ENCODE measurements at places on chromosomes 5 and 9.
A peak's percentile ranks its signal among the peaks of the same experiment; 100 is the strongest.

DNA sequence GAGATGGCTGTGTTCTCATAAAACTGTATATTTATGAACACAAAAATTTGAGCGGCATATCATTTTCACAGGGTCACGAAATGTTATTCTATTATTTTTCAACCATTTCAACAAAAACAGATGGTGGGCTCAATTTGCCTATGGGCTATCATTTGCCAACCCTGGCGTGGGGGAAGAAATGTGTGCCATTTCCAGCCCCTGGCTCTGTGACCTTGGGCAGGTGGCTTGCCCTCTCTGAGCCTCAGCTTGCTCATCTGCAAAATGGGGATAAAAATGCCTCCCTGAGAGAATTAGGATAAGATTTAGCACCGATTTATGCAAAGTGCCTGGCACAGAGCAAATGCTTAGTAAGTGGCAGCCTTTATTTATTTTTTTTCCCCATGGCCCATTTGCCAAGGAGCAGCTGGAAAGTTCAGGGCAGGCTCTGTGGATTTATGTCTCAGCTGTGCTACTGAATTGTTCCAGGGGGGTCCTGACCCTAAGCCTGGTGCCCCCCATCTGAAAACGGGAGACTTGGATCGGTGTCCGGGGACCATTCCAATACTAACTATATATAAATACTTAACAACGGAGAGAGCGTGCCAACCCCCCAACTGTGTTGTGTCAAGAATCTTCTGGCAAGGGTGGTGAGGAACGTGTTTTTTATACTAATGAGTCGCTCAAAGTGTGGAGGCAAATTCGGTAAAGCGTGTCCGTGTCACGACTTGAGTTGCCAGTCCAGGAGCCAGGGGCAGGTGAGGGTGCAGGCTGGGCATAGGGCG is 34.5 kb downstream of the HRH2 start:
- no peak for DNase-seq

- DNase-seq = no peak
These were observed 236.1 kb downstream of the PAPPA start for GRCh38 chr9:116389541-116390302.

GRCh38 chr5:55480781-55481180 is 54.0 kb downstream of the PLPP1 start:
- DNase-seq = no peak

- no peak for DNase-seq
These were observed 1164.6 kb upstream of the CDH18 start for GRCh38 chr5:21152611-21153010.

DNA sequence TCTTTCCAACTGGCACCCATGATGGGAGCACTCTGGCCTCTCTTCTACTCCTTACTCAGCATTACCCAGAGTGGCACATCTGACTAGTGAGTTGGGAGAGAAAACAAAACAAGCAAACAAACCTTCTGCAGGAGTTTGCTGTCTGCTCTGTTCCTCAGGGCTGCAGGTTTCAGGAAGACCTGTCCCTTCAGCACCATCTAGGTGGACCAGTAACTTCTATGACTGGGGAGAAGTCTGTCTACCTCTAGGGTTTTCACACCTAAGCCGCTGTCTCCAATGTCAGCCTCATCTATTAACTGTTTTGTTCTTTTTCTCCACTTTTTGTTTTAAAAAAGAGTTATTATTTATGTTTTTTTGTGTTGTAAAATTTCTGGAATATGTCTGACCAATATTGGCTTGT is 58.7 kb downstream of the RAB3C start:
- no peak for DNase-seq

DNA sequence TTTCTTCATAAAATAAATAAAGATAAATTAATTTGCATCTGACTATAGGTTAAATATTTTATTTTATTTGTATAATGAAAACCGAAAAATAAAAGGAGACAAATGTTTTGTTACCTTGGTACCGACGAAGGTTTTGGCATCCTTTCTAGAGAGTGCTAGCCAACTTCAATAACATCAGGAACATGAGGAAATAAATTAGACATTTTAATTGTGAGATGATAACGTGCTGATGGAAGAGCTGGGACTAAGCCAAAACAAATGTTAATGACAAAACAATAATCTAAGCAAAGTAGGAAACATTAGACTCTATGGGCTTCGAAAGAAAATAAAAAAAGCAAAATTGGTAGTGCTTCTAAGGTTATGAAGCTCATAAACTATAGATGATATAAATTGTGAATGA is 201.0 kb downstream of the IRX2 start:
- no peak for DNase-seq

- DNase-seq = peak; percentile 22
These were observed 11.8 kb upstream of the COL5A1 start for GRCh38 chr9:134629586-134630392.

DNA sequence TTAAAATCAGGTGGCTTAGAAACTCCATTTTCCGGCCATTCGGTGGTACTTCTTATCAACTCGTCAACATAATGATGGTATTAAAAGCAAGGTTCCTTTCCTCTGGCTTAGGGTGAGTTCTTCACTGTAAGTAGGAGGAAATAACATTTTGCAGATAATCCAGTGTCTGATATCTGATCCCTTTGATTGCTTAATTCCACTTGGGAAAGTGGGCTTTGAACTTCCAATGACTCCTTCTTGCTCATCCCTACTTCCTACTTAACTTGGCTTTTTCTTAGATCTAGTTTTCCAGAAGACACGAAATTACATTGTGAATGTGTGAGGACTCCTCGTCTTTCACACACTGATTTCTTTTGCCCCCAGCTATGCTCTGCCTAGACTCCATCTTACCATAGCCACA is 31.5 kb downstream of the DDX31 start:
- DNase-seq = no peak

- no peak for DNase-seq
These were observed 12.3 kb upstream of the NNT start for GRCh38 chr5:43590700-43591099.

DNA sequence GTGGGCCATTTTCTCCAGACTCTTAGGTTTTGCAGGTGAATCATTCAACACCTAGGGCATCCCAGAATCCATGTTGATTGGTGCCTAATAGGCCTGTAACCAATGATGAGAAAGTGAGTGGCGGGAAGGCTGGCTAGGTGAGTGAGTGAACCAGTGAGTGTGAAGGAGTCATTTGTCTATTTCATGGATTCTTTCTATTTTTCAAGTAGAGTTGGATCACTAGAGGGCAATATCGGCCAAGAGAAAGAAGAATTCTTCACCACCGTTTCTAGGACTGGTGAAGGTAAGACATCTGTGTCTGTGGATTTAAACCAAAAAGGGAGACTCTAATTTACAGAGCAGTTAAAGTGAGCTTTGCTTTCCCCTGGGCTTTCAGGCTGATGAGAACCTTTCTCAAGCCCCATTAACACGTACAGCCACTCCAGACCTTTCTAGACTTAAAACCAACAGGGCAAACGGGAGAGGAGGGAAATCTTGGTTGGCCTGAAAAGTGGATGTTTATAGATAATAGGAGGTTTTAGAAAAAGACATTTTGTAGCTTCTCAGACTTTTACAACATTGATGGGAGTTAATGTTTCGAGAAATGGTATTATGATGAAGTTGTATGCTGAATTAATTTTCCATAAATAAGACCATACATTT is 114.3 kb upstream of the IL12B start:
- peak; percentile 56 for DNase-seq

DNA sequence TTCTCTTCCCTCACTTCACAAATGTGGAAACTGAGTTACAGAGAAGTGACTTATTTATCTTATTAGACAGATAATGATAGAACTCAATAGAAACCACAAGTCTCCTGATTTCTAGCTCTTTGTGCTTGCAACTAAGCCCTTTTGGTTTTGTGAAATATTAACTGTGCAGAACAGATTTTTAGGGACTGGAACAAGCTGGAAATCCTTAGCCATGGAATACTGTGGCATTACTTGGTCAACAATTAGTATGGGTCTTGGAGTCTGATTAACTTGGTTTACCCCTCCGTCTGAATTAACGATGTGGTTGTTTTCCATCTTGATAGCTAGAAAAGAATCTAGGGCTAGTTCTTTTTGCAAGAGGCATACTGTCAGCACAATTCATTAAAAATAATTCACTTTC is 584 bp upstream of the KLF9 start:
- no peak for DNase-seq

- no peak for DNase-seq
These were observed 117.4 kb upstream of the ELL2 start for GRCh38 chr5:96079075-96079474.

GRCh38 chr9:124553738-124554137 is 46.5 kb upstream of the NR5A1 start:
- DNase-seq = no peak

DNA sequence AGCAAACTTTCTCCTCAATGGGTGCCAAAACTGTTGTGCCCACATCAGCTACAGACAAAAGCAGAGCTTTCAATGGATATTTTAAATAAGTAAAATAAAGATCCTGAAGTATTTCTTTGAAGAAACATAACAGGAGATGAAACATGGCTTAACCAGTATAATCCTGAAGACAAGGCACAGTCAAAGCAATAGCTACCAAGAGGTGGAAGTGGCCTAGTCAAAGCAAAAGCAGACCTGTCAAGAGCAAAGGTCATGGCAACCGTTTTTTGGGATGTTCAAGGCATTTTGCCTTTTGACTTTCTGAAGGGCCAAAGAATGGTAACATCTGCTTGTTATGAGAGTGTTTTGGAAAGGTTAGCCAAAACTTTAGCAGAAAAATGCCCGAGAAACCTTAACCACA is 77.9 kb downstream of the ANXA1 start:
- DNase-seq = no peak

- DNase-seq = no peak
These were observed 3.1 kb downstream of the EDF1 start for GRCh38 chr9:136862849-136863622.

GRCh38 chr9:79003514-79003913 is 568.3 kb upstream of the TLE4 start:
- no peak for DNase-seq

DNA sequence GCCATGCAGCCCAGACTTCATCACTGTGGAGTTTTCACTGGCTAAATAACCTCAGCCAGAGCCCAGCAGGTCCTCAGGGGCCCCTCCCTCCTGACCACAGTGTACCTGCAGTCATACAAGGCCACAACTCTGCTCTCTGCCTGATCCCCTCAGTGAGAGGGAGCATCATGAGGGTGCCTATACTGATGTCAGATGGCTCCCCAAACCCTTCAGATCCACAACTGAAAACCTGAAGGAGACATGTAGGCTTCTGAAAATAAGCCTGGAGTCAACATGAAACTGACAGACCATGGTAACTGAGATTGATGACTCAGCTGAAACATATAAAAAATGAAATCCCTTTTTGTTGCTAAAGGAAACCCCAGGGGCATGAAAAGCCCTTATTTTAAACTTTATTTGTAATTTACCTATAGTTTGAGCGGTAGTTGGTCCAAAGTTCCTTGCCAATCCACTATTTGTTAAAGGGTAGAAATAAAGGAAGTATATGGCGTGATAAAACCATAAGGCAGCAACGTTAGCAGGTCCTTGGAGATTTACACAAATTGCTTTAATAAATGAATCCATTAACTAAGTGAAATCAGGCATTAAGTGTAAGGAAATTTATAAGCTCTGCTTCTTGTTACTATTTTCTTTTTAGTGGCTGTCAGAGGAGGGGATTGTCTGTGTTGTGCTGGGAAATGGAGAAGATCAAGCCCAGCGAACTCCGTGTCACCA is 68.3 kb downstream of the FGF1 start:
- DNase-seq = no peak

DNA sequence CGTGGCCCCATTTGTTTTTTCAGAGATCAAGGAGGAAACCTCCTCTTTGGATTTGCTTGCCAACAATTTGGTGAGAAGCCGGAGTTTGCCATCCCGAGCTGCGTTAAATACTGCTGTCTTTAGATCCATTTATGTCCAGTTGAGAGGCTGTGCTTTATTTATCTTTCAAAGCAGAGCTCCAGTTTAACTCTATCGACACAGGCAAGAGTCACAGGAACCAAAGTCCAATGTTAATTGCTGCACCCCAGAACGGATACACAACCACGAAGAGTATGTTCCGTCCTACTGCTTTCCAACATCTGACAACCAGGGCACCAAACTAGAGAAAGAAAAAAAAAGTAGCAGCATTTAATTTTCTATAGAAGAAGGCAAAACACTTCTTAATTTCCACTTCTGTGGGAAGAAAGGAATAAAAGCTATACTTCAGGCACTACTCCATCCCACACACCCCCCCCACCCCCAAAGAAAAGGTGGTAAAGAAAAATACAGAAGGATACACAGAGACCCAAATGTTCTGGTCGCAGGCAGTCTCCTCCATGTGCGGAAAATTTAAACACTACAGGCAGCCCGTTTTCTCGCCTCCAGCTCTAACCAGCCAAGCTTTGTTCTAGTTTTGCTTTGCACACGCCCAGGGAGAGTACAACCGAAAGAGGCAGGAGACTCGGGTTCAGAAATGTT is 1.1 kb downstream of the FEM1C start:
- DNase-seq = peak; percentile 33

GRCh38 chr9:15693701-15694100 is 140.9 kb downstream of the CCDC171 start:
- DNase-seq = no peak

- DNase-seq = no peak
These were observed 962 bp upstream of the TXN start for GRCh38 chr9:110257097-110257841.

DNA sequence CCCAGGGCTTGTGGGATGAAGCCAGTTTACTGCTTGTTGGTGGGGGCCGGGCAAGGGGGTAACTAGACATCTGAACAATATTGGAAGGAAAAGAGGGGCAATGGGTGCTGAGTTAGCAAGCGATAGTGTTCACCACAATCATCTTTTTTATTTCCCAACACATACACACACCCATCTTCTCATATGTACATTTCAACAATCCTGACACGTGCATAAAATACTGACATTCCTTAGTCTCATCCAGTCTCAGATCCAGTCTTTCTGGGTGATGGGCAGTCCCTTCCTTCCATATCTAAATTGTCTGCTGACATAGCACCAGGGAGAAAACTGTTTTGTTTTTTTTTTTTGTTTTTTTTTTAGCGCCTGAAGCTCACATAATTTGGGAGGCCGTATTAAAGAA is 333.6 kb upstream of the TRPC7 start:
- DNase-seq = no peak

GRCh38 chr9:21779397-21779796 is 23.0 kb upstream of the MTAP start:
- no peak for DNase-seq

- DNase-seq = peak; percentile 34
These were observed 145.7 kb upstream of the DAB2 start for GRCh38 chr5:39570403-39571027.

DNA sequence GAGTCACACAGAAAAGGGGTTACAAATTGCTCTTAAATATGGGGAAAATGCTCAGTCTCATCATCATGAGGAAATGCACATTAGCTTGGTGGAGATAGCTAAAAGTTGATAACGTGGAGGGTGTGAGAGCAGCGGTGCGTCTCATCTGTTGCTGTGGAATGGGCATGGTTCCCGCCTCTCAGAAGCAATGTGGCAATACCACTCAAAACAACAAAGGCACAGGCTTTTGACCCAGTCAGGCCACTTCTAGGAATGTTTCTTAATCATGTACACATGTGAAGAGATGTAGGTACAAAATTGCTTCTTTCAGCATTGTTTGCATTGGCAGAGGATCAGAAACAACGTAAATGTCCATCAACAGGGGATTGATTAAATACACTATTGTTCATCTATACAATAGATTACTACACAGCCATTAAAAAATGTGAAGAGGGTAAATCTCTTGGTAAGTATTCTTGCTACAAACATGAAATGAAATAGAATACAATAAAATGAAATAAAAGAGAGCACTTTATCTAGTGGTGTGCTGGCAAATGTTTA is 212.6 kb upstream of the MSX2 start:
- DNase-seq = peak; percentile 62

GRCh38 chr9:116978155-116978554 is 291.1 kb downstream of the TRIM32 start:
- DNase-seq = no peak

GRCh38 chr5:31496891-31497290 is 35.0 kb downstream of the DROSHA start:
- no peak for DNase-seq
